ENCODE measurements at places on chromosomes 2 and 18. TPM values are rescaled to one million over a fixed set of nuclear protein-coding genes. Genes with fewer than 3 reads are reported as not detected.

- no peak for DNase-seq
- no peak overlapping the region for H3K4me3 ChIP-seq
- no peaks in the 10 kb centered on the region for H3K36me3 ChIP-seq
- H3K4me1 ChIP-seq: no peaks in the 10 kb centered on the region
- no peaks in the 10 kb centered on the region for H3K27me3 ChIP-seq
- H3K27ac ChIP-seq: no peak overlapping the region
These were observed 25.4 kb upstream of the CNTNAP5 start for GRCh38 chr2:123999681-124000080.

DNA sequence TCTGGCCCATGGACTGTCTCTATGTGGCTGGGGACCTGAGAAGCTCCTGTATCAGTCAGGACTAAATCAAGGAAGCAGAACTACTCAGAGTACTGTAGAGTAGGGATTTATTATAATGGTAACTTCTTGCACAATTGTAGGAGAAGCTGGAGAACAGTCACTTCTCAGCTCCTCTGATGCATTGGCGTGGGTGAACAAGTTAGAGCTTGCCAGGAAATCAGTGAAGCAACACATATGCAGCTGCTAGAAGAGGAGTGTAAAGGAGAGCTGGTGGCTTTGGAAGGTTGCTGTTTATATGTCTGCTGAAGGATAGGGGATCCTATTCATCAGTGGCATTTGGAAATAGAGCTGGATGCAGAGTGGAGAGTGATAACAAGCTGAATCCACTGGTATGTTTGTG, 215.5 kb upstream of the CWC22 start:
- no peak for DNase-seq
- H3K4me1 ChIP-seq: no peaks in the 10 kb centered on the region
- no peak overlapping the region for H3K4me3 ChIP-seq

GRCh38 chr18:44629406-44629805, 51.3 kb upstream of the SETBP1 start:
- DNase-seq: no peak
- no peak overlapping the region for H3K27ac ChIP-seq
- H3K36me3 ChIP-seq: no peaks in the 10 kb centered on the region
- H3K4me3 ChIP-seq: no peak overlapping the region

DNA sequence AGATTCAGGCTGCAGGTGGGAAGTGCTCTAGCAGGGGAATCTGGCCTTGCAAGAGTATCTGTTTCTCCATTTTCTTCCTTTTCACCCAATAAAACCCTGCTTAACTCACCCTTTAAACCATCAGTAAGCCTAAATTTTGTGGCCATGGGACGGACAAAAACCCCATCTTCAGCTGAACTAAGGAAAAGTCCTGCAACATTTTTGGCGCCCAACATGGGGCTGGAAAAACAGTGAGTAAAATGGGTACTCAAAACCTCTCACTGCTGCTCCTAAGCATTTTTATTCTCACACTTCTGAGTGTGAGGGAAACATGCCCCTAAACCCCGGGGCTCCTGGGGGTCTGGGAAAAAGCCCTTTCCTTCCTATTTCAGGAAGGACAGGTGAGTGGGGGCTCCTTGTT, 414.3 kb downstream of the ZNF804A start:
- H3K4me3 ChIP-seq: no peak overlapping the region
- no peak for DNase-seq
- no peaks in the 10 kb centered on the region for H3K27me3 ChIP-seq
- H3K4me1 ChIP-seq: no peaks in the 10 kb centered on the region
- no peak overlapping the region for H3K27ac ChIP-seq

DNA sequence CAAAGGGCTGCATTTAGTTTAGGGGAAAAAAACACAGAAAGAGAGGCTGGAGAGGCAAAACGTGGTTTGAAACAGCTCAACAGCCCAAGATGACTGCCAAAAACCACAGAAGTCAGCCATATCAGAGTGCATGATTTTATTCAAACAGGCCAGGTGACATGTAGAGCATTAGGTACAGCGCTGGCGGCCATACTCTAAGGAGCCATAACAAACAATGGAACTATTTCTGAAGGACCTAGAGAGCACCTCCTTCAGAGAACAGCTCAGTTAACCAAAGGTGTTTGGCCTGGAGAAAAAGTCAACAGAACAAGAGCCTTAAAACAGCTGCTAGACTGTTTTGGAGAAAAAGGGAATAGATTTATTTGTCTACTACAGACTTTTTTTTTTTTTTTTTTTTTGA, 2.6 kb downstream of the THADA start:
- peaks cover 16% of the 10 kb centered on the region for H3K4me1 ChIP-seq
- peaks cover 40% of the 10 kb centered on the region for H3K36me3 ChIP-seq
- no peak for DNase-seq
- H3K27me3 ChIP-seq: no peaks in the 10 kb centered on the region
- H3K4me3 ChIP-seq: no peak overlapping the region

Gene SNORC
- not detected for polyA plus RNA-seq

DNA sequence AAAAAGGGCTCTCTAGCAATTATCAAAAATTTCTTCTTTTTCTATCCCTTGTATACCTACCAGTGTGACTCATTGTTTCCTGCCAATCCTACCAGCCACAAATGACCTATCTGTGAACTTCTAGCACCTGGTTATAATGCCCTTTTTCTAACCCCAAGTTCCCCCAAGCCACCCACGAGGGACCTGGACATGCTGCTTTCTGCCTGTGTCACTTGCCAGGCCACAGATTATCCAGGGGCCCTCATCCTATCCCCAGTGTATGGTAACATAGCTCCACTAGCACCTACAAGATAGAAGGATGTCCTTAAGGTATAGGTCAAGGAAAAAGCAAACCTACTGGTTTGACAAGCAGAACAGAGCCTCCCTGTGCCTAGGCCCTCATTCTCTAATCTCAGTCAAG, 26.8 kb downstream of the AAK1 start:
- peaks cover 40% of the 10 kb centered on the region for H3K4me1 ChIP-seq
- H3K27me3 ChIP-seq: no peaks in the 10 kb centered on the region
- peaks cover 4% of the 10 kb centered on the region for H3K36me3 ChIP-seq
- peak overlapping the region; percentile 20 for H3K27ac ChIP-seq

- no peak overlapping the region for H3K27ac ChIP-seq
- peak; percentile 8 for DNase-seq
- no peak overlapping the region for H3K4me3 ChIP-seq
- H3K4me1 ChIP-seq: peaks cover 4% of the 10 kb centered on the region
These were observed 23.2 kb downstream of the ABCB11 start for GRCh38 chr2:169007941-169008340.

- no peaks in the 10 kb centered on the region for H3K27me3 ChIP-seq
- H3K27ac ChIP-seq: no peak overlapping the region
- H3K36me3 ChIP-seq: no peaks in the 10 kb centered on the region
These were observed 87.8 kb upstream of the ASB18 start for GRCh38 chr2:236351966-236352525.

GRCh38 chr2:48107326-48107925, 201.1 kb upstream of the FBXO11 start:
- H3K36me3 ChIP-seq: no peaks in the 10 kb centered on the region
- H3K4me1 ChIP-seq: peaks cover 52% of the 10 kb centered on the region
- H3K27me3 ChIP-seq: no peaks in the 10 kb centered on the region
- peak; percentile 43 for DNase-seq
- H3K4me3 ChIP-seq: no peak overlapping the region
- peak overlapping the region; percentile 6 for H3K27ac ChIP-seq

- H3K4me1 ChIP-seq: peaks cover 4% of the 10 kb centered on the region
- no peak overlapping the region for H3K27ac ChIP-seq
- no peaks in the 10 kb centered on the region for H3K27me3 ChIP-seq
- H3K4me3 ChIP-seq: no peak overlapping the region
- H3K36me3 ChIP-seq: no peaks in the 10 kb centered on the region
These were observed 40.6 kb downstream of the LCLAT1 start for GRCh38 chr2:30487603-30488002.

Gene UPP2
- polyA plus RNA-seq: not detected

DNA sequence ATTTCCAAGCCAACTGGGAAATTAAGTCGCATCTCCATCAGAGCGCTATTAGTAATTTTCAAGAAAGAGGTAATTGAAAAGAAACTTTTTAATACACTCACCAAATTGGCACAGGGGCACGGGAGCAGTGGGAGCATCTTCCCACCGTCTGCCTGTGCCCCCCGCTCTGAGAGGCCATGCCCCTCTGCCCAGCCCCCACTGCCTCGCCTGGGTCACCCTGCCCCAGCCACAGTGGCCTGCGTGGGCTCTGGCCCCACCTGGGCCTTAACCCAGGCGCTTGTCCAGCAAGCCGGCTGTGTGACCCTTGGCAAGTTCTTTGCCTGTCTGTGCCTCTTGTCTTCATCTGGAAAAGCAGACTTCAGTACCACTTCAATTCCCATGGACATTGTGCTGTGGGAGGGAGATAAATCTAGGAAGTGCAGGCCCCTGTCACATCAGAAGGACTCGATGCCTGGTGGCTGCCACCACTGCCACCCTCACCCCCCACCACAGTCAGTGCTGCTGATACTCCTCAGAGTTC, 31.9 kb downstream of the GLI2 start:
- no peak overlapping the region for H3K27ac ChIP-seq
- H3K36me3 ChIP-seq: no peaks in the 10 kb centered on the region
- no peak for DNase-seq
- no peaks in the 10 kb centered on the region for H3K27me3 ChIP-seq

GRCh38 chr2:188512456-188512855, 220.8 kb downstream of the GULP1 start:
- no peaks in the 10 kb centered on the region for H3K36me3 ChIP-seq
- no peak overlapping the region for H3K4me3 ChIP-seq
- no peak overlapping the region for H3K27ac ChIP-seq

- no peak overlapping the region for H3K27ac ChIP-seq
- H3K4me3 ChIP-seq: no peak overlapping the region
- no peaks in the 10 kb centered on the region for H3K36me3 ChIP-seq
- no peaks in the 10 kb centered on the region for H3K4me1 ChIP-seq
- DNase-seq: no peak
- no peaks in the 10 kb centered on the region for H3K27me3 ChIP-seq
These were observed 63.9 kb downstream of the COMMD1 start for GRCh38 chr2:61969376-61969775.

- H3K4me1 ChIP-seq: no peaks in the 10 kb centered on the region
- no peaks in the 10 kb centered on the region for H3K27me3 ChIP-seq
- DNase-seq: no peak
These were observed 91.2 kb upstream of the CCDC195 start for GRCh38 chr2:224807153-224807964.

Gene DNPEP
- polyA plus RNA-seq: 60.6 TPM

GRCh38 chr18:74360852-74361655, 45.4 kb downstream of the C18orf63 start:
- H3K27ac ChIP-seq: no peak overlapping the region
- no peak for DNase-seq
- H3K4me1 ChIP-seq: peaks cover 3% of the 10 kb centered on the region
- H3K4me3 ChIP-seq: no peak overlapping the region

DNA sequence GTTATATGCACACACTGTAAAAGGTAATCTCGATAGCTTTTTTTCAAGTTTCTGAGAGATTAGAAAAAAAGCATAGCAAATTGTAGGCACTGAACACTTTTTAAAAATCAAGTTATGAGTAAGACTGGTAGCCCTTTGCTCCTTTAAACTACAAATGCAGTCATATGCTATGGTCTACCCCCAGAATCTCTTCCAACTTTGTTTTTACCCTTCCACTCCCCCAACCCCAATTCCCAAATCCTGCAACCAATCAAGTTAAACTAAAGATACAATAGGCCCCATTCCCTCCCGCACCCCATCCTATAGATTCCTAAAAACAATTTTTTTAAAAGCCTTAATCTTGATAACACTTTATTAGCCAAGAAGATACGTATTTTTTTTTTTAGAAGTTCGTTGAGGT, 752 bp upstream of the BAZ2B start:
- peak overlapping the region; percentile 89 for H3K4me3 ChIP-seq
- peaks cover 56% of the 10 kb centered on the region for H3K4me1 ChIP-seq
- H3K27ac ChIP-seq: peak overlapping the region; percentile 96
- no peaks in the 10 kb centered on the region for H3K36me3 ChIP-seq

Gene ABCG8
- polyA plus RNA-seq: not detected

- H3K27me3 ChIP-seq: no peaks in the 10 kb centered on the region
- no peak overlapping the region for H3K4me3 ChIP-seq
- H3K36me3 ChIP-seq: no peaks in the 10 kb centered on the region
- no peak overlapping the region for H3K27ac ChIP-seq
- no peaks in the 10 kb centered on the region for H3K4me1 ChIP-seq
These were observed 193.1 kb downstream of the SH3RF3 start for GRCh38 chr2:109322111-109322510.

Gene CRACDL
- 0.11 TPM for polyA plus RNA-seq

Gene KLHL29
- polyA plus RNA-seq: not detected

DNA sequence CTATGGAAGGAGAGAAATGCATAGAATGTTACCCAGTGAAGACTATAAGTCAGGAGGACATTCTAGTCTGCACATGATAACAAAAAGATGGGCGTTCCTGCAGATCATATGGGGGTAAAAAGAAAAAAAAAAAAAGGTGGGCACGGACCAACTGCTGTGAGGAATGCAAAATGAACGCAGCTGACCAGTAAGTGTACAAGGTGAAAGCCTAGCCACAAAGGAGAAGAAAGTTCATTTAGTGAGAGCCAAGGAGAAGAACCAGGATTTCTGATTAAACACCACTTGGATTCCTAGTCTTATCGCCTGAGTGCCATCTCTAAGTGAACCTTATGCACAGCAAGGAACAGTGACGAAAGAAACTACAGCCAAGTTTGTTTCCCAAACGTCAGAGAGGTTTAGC, 26.5 kb downstream of the RBMS1 start:
- H3K4me1 ChIP-seq: peaks cover 3% of the 10 kb centered on the region
- no peaks in the 10 kb centered on the region for H3K36me3 ChIP-seq
- no peak overlapping the region for H3K27ac ChIP-seq

Data from CD14-positive monocyte (primary cell).